ENCODE measurements at places on chromosomes 16 and 17. TPM values are rescaled to one million over a fixed set of nuclear protein-coding genes. Genes with fewer than 3 reads are reported as not detected.

DNA sequence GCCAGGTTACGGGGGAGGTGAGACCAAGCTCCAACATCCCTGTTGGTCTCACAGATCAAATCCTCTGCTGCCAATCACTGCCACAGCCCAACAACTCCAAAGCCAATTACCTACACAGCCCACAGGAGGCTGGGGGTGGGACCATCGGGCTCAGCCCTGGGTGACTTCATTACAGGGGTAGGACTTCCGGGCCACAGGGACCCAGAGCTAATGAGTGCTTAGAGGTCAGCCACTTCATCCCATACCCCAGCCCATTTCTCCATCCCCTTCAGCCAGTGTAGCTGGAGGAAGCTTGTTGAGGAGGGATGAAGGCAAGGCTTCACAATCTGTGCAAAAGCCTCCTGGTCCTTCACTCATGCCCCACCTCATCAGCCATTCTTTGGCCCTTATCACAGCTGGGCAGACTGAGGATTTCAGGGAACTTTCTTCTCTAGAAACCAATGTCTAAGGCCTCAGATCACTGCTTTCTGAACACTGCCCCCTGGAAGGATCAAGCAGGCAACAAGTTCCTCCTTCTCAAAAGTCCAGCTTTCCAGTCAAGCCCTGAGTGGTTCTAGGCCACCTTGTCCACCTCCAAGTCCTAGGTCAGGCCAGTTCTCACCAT, 5.8 kb downstream of the FOXN1 start:
- H3K4me1 ChIP-seq: no peaks in the 10 kb centered on the region
- no peak overlapping the region for H3K27ac ChIP-seq
- no peak overlapping the region for H3K4me3 ChIP-seq
- no peaks in the 10 kb centered on the region for H3K36me3 ChIP-seq

- H3K27ac ChIP-seq: no peak overlapping the region
- H3K4me1 ChIP-seq: no peaks in the 10 kb centered on the region
- no peaks in the 10 kb centered on the region for H3K27me3 ChIP-seq
- H3K36me3 ChIP-seq: no peaks in the 10 kb centered on the region
These were observed 1.5 kb downstream of the MYO15A start for GRCh38 chr17:18109935-18110485.

The KRTAP9-4 gene
- total RNA-seq: not detected

DNA sequence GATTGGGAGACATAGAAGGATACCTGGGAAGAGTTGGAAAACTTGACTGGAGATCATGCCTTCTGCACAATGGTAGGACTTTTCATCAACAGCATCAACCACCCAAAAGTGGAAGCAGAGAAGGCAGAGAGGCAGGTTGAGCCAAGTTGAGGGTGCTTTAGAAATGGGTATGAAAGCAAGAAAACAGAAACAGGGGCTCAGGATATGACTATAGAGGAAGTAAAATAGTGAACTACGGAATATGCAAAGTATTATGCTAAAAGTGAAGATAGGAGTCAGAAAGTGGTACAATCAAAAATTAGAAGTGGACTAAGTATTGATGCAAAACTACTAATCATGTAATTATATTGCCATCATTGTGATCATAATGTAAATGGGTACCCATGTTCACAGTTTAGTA, 16.1 kb upstream of the ARHGAP44 start:
- no peak overlapping the region for H3K4me3 ChIP-seq
- H3K4me1 ChIP-seq: no peaks in the 10 kb centered on the region
- DNase-seq: no peak

The FBXO47 gene
- not detected for total RNA-seq

DNA sequence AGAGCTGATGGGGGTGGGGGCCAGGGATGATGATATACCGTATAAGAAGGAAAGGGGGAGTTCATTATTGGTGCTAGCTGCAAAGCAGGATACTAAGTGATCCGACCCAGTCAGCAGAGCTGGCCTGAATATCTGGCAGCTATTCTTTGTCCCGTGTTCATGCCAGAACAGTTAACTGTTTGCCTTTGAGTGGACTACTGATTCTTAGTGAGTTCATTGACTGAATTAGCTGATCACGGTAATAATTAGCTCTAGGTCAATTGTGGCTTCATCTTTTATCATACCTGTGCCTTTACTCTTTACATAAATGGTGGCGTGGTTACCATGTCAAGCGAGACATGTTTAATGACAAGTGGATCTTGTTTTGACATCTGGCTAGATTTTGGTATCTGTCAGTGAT, 5.3 kb downstream of the KPNB1 start:
- H3K27me3 ChIP-seq: no peaks in the 10 kb centered on the region
- H3K36me3 ChIP-seq: peaks cover 39% of the 10 kb centered on the region
- peaks cover 30% of the 10 kb centered on the region for H3K4me1 ChIP-seq

- no peaks in the 10 kb centered on the region for H3K27me3 ChIP-seq
- H3K27ac ChIP-seq: no peak overlapping the region
- H3K4me3 ChIP-seq: no peak overlapping the region
- no peaks in the 10 kb centered on the region for H3K4me1 ChIP-seq
- no peak for DNase-seq
- H3K36me3 ChIP-seq: no peaks in the 10 kb centered on the region
These were observed 21.3 kb downstream of the GALK1 start for GRCh38 chr17:75743625-75744206.

- no peaks in the 10 kb centered on the region for H3K27me3 ChIP-seq
- no peak for DNase-seq
- no peaks in the 10 kb centered on the region for H3K36me3 ChIP-seq
These were observed 336.4 kb downstream of the GRIN2A start for GRCh38 chr16:9845661-9846361.

GRCh38 chr17:45299361-45299760, 17.5 kb downstream of the MAP3K14 start:
- H3K27me3 ChIP-seq: no peaks in the 10 kb centered on the region
- no peak overlapping the region for H3K27ac ChIP-seq
- H3K4me1 ChIP-seq: peaks cover 42% of the 10 kb centered on the region
- no peaks in the 10 kb centered on the region for H3K36me3 ChIP-seq
- no peak for DNase-seq

The PRSS53 gene
- total RNA-seq: 6.0 TPM

GRCh38 chr17:14688134-14688533, 387.3 kb downstream of the HS3ST3B1 start:
- no peak for DNase-seq

- no peak overlapping the region for H3K4me3 ChIP-seq
- peaks cover 93% of the 10 kb centered on the region for H3K36me3 ChIP-seq
- no peaks in the 10 kb centered on the region for H3K27me3 ChIP-seq
- no peaks in the 10 kb centered on the region for H3K4me1 ChIP-seq
- DNase-seq: no peak
These were observed 46.5 kb downstream of the CNOT1 start for GRCh38 chr16:58582971-58583765.

The IGF2BP1 gene
- total RNA-seq: not detected

- H3K27me3 ChIP-seq: no peaks in the 10 kb centered on the region
- H3K4me1 ChIP-seq: no peaks in the 10 kb centered on the region
- no peak overlapping the region for H3K27ac ChIP-seq
- peaks cover 5% of the 10 kb centered on the region for H3K36me3 ChIP-seq
- H3K4me3 ChIP-seq: no peak overlapping the region
These were observed 1.3 kb upstream of the UNC45B start for GRCh38 chr17:35146214-35146833.

GRCh38 chr16:15523092-15523541, 88.7 kb downstream of the BMERB1 start:
- H3K27me3 ChIP-seq: no peaks in the 10 kb centered on the region
- H3K27ac ChIP-seq: no peak overlapping the region
- no peak overlapping the region for H3K4me3 ChIP-seq
- peaks cover 6% of the 10 kb centered on the region for H3K4me1 ChIP-seq
- H3K36me3 ChIP-seq: no peaks in the 10 kb centered on the region

DNA sequence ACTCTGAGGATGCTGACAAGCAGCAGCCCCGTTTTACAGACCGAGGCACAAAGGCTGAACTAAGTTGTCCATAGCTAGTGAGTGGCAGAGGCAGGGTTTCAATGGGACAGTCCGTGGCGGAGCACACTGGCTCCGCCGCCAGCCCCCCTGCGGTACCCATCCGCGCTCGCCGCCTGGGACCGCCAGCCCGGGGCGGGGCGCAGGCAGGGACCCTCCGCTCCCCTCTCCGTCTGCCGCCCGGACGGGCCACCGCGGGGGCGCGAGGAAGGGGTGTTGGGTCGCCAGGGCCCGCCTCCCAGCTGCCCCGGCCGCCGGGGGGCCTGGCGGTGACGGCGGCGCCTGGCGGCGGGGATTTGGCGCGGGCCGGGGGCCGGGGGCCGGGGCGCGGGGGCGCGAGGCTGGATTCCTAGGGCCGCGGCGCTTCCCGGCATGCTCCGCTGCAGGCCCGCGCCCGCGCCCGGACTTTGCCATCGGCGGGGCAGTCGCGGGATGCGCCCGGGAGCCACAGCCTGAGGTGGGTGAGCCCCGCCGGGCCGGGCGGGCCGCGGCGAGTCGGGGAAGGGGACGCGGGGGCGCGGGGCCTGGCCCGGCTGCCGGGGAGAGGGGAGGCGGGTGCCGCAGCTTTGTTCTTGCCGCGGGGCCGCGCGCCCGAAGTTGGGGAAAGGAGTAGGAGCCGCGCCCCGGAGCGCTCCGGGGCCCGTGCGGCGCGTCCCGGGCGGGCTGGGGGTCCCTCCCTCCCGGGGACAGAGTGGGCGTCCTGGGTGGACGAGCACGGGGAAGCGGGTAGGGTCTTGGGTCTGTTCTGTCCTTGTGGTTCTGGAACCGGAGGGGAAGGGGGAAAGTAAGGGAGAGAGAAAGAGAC, at the start of gene TMEM98:
Gene TMEM98, plus strand, starts transcription at position 430 of the 862 bp plus-strand sequence. CDS start 3,376 bp downstream, outside the sequence.
- H3K27ac ChIP-seq: no peak within 1 kb of the TSS
- no peak within 1 kb of the TSS for H3K4me3 ChIP-seq
- no peak for DNase-seq
- H3K36me3 ChIP-seq: no peaks in the 10 kb centered on the region
- H3K4me1 ChIP-seq: no peaks in the 10 kb centered on the region

DNA sequence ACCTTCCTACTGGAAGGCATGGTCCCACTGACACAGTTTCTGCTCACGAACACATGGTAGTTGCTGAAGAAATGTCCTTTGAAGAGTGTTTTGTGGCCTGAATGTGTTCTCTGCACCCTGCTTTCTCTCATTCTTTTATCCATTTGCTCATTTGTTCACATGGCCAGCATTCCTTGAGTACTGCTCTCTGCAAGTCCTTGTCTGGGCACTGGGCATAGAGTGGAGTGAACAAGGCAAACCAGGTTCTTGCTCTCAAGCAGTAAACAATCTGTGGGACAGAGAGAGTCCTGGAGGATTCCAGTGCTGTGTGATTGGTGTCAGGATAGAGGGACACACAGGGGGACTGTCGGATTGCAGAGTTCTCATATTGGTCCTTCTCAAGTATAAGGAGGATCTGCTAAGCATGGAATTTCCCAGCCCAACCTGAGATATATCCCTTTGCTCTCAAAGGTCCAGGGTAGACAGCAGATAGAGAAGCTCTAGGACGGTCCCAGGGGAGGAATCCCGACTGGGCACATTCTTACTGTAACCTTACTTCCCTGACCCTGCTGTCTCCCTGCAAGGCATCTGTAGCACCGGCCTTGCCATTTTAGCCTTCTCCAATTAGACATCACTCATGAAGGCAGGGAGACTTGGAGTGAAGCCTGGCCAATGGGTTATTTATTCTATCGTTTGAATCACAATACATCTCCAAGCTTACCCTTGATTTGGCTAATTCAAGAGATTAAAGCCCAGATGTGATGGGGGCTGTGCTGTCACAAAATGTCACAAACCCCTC, 32.3 kb downstream of the ARL4D start:
- no peak overlapping the region for H3K27ac ChIP-seq
- no peak overlapping the region for H3K4me3 ChIP-seq
- no peaks in the 10 kb centered on the region for H3K4me1 ChIP-seq
- no peaks in the 10 kb centered on the region for H3K27me3 ChIP-seq
- DNase-seq: no peak

The ANKRD40CL gene
- not detected for total RNA-seq

- H3K4me3 ChIP-seq: no peak overlapping the region
- no peak overlapping the region for H3K27ac ChIP-seq
- peaks cover 2% of the 10 kb centered on the region for H3K4me1 ChIP-seq
- H3K27me3 ChIP-seq: no peaks in the 10 kb centered on the region
These were observed 69.6 kb downstream of the N4BP1 start for GRCh38 chr16:48540222-48540900.

DNA sequence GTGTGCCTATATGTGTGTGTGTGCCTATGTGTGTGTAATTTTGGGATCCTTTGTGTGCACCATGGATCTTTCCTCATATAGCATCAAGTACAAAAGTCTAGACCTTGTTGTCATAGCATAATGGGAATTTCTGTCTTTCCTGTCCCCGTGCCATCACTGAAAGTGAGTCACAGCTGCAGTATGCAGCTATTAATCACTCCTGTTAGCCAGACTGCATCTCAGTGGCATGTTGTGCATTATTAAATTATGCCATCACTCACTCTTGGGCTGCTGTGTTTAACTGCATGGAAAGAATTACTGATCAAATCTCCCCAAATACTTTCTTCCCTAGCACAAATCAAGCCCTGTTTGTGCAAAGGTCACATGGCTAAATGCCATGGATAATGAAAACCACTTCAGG, 92.4 kb downstream of the CBLN1 start:
- no peaks in the 10 kb centered on the region for H3K4me1 ChIP-seq
- H3K27me3 ChIP-seq: no peaks in the 10 kb centered on the region
- no peak overlapping the region for H3K27ac ChIP-seq
- no peak overlapping the region for H3K4me3 ChIP-seq
- no peaks in the 10 kb centered on the region for H3K36me3 ChIP-seq

The CTRL gene
- 15.1 TPM for total RNA-seq

- H3K27ac ChIP-seq: no peak overlapping the region
- no peaks in the 10 kb centered on the region for H3K4me1 ChIP-seq
- no peak overlapping the region for H3K4me3 ChIP-seq
- H3K36me3 ChIP-seq: no peaks in the 10 kb centered on the region
- no peak for DNase-seq
- no peaks in the 10 kb centered on the region for H3K27me3 ChIP-seq
These were observed 11.2 kb downstream of the RTN4RL1 start for GRCh38 chr17:2013994-2014317.

The GAS2L2 gene
- 0.49 TPM for total RNA-seq

Measured in naive thymus-derived CD4-positive, alpha-beta T cell (primary cell).